ENCODE measurements at places on chromosomes 11 and 22.
A peak's percentile ranks its signal among the peaks of the same experiment; 100 is the strongest.

- no peak for DNase-seq
Observed at GRCh38 chr22:22388494-22388893, 120.0 kb downstream of the ZNF280B start.

DNA sequence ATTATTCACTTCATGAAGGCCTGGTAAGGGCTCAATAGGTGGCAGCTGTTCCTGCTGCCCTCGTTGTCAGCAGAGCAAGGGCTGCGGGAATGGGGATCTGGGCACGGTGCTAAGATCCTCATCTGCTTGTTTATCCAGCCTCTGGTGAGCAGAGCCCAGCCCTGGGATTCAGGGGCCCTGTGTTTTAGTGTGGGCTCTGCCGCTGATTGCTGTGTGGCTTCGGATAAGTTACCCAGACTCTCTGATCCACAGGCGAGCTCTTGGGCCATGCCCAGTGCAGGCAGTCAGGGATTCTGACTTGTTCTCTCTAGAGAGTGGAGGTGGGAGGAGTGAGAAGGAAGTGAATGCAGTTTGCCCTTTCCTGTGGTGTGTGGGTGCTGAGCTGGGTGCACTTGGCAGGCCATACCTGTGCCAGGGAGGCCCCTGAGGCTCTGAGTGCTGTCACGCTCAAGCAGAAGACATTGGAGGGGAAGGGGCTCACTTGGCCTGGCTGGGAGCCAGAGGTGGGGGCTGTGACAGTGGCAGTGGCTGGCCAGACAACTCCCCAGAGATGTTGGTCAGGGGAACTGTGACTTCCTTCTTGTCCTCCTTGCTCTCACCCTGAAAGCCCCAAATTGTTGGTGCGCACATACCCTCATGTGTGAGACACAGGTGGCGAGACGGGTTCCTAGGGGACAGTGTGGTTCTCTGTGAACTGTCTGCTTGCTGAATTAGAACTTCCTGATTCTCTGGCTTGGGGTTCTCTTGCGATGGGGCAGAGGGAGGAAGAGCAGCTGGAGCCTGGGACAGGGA lies 43.7 kb downstream of the CD82 start:
- no peak for DNase-seq

- no peak for DNase-seq
Observed at GRCh38 chr11:94203070-94203469, 74.4 kb downstream of the PANX1 start.

GRCh38 chr11:45470794-45471167 lies 184.6 kb upstream of the SYT13 start:
- no peak for DNase-seq

DNA sequence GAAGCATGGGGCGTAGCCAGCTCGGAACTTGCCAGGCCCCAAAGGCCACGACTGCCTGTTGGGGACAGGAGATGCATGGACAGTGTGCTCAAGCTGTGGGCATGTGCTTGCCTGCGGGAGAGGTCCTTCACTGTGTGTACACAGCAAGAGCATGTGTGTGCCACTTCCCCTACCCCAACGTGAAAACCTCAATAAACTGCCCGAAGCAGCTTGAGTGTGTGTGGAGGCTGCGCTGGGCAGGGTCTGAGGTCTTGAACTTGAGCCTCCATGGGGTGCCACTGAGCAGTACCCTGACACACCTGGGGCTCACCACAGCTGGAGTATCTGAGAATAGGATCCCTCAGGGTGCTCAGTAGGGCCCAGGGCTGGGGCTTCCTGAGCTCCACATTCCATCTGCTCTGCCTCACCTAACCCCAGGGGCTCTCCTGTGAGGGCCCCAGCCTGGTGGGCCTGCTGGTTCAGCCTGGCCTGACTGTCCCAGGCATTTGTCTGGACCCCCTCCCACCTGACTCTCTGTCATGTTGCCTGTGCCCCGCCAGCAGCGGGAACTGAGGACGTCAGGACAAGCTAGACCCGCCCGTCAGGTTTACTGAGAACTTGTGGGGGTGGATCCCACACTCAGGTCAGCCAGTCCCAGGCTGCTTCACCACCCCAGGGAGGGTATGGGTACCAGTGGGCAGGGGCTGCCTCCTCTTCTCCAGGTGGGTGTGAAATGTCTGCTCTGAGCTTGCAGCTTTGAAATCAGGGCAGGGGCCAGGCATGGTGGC lies 3.2 kb downstream of the RASSF7 start:
- no peak for DNase-seq

DNA sequence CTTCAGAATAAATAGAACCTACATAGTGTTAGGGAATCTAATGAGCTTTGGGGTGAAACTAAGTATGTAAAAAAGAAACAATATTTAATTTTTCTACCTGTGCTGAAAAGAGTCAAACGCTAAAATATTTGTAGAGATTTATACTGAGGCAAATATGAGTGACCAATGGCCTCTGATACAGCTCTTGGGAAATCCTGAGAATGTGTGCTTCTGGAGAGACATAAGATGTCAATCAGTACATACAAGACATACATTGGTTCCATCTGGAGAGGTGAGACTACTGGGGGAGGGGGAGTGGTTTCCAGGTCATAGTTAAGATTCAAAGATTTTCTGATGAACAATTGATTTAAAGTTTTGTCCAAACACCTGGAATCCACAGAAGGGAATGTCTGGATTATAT lies 970 bp downstream of the ASRGL1 start:
- DNase-seq, result no peak

GRCh38 chr11:33234397-33235190 lies 22.6 kb upstream of the HIPK3 start:
- no peak for DNase-seq

DNA sequence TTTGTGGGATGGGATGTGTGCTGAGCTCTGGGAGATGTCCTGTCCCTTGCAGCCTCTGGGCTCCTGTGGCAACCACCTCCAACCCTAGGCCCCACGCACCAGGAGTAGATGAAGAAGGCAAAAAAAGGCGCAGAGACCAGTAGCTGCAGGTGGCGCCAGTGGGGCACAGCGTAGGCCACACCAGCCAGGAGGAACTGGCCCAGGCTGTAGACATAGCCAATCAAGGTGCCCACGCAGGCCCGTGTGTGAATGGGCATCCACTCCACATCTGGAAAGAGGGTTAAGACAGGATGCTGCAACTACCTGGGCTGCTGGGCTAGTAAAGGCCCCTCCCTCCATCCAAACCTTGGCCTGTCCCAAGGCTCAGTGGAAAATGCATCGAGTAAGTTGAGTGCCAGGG lies 3.0 kb downstream of the SLC22A6 start:
- DNase-seq, result no peak

GRCh38 chr11:70019576-70020011 lies 58.5 kb upstream of the ANO1 start:
- DNase-seq, result peak; percentile 57

DNA sequence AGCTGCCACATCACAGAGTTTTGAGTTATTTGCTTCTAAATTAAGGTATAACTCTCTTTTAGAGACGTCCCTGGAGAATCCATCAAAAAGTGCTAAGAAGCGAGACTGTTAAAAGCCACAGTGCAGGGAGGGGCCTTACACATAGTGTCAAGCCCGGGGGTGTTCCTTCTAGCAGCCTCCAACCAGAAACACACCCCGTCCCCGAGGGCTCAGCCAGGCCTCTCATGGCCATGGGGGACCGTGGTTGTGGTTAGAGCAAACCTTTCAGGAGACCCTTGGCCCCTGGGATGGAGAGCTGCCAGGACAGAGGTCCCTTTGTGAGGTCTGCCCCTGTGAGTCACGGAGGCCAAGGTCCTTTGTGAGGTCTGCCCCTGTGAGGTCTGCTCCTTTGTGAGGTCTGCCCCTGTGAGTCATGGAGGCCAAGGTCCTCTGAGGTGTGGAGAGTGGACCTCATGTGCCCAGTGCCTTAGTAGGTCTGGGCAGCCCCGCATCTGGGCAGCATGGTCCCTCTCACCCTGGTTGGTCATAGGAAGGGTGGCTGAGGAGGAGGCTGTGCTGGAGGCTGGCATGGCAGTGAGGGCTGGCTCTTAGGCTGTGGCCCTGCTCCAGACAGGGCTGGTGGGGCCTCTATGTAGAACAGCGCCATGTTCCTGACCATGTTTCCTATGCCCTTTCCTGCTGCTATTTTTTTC lies 5.4 kb downstream of the GNAZ start:
- DNase-seq, result peak; percentile 23

Measured in right cardiac atrium (tissue), 5 donors.